Stimulated activated CD4-positive, alpha-beta T cell treated with anti-CD3 and anti-CD28 coated beads, Interleukin-1b, Interleukin-23, amount 100 ng/mL, for 1 hour (primary cell): ENCODE measurements at places on chromosomes 12 and 14.

- DNase-seq: no peak
Observed at GRCh38 chr14:57573173-57573572, 79.5 kb upstream of the CCDC198 start.

DNA sequence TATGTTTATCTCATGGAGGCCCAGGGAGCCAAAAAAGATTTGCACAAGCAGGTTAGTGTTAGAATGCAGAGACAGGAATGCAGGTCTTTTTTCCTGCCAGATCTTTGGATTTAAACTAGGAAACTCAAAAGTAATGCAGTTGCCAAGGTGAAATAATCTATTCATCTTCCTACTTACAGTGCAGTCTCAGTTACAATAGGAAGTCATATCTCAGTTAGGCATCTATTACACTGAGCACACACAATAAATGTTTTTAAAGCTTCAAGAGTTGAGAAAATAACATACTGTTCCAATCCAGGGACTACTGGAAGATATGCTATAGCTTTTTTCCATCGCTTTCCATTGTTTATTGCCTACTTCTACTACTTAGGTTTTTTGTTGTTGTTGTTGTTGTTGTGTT is 279.3 kb upstream of the E2F7 start:
- DNase-seq: no peak

- DNase-seq: no peak
Observed at GRCh38 chr14:54348923-54349620, 47.7 kb upstream of the CDKN3 start.

- DNase-seq: no peak
Observed at GRCh38 chr12:51911307-51911706, 4.0 kb downstream of the ACVRL1 start.

DNA sequence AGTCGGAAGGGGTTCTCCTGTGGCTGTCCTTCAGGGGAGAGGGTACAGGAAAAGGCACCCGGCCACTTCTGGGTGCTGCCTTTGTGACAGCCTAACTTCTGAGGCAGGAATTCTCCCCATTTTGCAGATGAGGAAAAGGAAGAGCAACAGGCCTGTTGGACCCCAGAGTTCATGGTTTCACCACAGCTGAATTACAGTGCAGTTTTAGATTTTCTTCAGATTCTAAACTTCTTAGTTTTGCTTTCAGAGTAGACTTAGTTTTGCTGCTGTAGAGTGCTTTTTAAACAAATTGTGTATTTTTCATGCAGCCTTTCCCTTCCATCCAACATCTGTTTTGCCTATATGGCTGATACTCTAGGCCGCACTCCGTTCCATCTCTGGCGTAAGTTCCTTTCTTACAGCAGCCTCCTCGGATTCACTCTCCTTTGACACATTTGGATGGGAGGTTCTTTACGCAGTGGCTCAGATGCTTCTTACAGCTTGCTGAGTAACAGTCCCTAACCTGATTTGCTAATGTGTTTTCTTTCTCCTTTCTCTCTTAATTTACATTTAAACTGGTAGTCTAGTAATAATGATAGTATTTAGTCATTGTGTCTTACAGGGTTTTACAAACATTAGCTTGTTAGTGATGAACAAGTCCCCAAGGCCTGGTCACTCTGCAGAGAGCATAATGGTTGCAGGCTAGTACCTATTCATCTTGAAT is 7.8 kb downstream of the TRAF3 start:
- no peak for DNase-seq

DNA sequence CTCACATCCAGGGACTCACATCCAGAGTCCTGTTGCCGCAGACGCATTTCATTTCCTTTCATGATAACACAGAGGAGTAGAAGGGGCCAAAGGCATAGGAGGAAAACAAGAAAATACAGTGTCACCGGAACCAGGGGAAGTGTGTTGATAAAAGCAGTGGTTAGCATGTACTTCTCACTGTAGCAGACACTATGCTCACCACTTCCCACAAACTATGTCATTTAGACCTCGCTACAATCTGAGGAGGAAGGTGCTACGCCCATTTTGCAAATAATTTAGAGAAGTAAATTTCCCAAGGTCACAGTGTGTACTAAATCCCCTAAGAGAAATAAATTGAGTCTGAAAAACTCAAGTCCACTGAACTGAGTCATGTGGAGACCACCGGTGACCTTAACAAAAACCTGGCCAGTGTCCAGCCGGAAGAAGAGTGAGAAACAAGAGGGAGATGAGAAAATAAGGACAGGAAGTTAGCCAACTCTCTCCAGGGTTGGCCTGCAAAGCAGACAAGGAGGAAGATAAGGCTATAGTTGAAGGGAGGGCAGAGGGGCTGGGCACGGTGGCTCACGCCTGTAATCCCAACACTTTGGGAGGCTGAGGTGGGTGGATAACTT is 25.8 kb upstream of the TMCC3 start:
- DNase-seq: no peak

DNA sequence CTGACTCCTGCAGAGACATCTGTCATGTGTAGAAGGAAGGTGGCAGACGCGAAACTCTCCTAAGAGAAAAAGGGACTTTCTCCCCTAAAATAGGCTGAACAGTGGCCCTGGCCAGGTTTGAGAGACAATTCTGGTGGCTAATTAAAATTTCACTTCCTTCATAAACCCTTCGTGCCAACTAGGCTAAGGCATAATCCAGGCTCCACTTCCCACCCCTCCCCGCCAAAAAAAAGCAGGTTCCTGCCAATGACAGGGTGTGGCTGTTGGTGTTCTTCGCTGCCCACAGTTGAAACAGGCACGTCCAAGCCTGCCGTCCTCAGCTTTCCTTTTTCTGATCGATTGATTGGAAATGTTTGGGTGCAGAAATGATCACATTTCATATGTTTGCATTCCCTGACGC is 144.6 kb downstream of the GCH1 start:
- no peak for DNase-seq

DNA sequence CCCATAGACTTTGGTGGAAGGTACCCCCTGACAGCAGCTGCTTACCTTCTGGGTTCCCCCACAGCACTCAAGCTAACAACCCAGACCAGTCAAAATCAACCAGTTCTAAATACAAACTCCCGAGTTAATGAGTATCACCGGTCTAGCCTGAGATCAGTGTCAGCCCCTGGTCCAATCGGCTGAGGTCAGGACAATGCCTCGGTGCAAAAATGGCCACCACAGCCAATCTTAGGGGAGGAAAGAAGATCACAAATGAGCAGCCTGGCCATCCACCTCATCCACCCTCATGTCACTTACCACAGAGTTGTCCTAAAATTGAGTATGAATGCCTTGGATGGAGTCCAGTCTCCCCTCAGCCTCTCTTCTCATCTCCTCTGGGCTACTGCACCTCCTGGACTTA is 128.5 kb downstream of the PHETA1 start:
- no peak for DNase-seq

- no peak for DNase-seq
Observed at GRCh38 chr14:84208451-84208850, 1321.5 kb upstream of the FLRT2 start.

- DNase-seq: no peak
Observed at GRCh38 chr14:68584786-68585185, 208.1 kb downstream of the ZFP36L1 start.

- DNase-seq: no peak
Observed at GRCh38 chr14:53108292-53109104, 44.6 kb downstream of the DDHD1 start.

DNA sequence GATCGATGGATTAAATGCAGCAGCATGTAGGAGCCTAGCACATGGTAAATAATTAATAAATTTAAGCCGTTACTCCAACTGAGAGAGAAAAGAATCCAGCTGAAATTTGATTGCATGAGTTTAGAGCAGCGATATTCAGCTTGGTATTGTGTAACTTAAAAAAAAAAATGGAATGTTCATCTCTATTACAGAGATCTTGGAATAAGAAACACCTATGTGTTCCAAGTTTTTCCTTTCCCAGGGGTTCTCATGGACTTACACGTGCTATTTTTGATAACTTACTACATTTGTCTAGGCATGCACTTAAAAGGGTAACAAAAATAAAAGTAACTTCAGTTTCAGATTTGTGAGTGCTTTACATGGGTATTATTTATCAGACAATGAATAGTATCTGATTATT is 122.8 kb downstream of the RASSF9 start:
- no peak for DNase-seq

GRCh38 chr14:76644855-76645518 is 116.3 kb upstream of the VASH1 start:
- no peak for DNase-seq

- no peak for DNase-seq
Observed at GRCh38 chr14:53310412-53310811, 157.3 kb upstream of the DDHD1 start.

DNA sequence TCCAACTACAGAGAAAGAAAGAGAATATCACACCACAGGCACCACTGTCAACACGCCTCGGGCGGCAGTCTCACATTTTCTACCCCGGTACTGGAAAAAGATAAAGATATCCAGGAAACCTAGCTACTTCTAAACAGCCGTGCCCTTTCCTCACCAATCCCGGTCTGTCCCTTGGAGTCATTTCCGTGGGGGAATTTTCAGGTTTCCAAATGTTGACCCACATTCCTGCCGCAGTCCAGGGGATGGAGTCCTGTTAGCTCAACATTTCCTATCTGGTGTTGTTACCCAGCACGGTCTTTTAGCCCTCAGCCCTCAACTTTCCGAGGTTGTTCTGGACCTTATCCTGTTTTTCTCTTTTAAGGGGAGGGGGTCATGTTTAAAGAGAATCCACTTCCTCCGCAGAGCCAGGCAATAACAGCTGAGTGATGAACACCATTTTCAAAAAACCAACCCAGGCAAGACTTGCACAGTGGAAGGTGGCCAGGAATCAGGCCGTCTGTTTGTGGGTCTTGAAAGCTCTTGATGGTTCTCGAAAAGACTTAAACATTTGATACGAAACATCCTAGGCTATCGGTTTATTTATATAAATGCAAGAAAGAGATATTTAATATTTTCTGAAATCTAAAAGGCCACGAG is 4.6 kb downstream of the SSH1 start:
- no peak for DNase-seq

DNA sequence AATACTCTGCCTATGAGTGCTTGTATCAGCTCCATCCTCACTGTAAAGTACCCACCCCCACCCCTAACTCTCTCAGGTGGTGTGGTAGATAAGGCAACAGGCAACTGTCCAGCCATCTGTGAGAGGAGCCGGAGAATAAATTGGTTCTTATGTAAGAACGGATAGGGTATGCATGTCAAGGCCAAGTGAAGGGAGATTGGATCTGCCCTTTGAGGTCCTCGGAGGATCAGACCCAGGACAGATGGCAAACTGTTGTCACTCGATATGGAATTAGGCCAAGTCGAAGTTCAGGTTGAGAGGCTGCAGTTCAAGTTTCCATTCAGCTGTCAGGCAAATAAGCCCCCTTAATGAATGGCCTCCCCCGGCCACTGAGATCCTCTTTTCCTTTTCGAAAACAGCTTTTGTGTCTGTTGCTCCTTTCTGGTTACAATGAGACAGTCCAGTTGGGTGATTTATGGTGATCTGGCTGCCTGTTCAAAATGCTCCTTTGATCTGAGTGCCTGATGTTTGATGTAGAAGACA is 120.3 kb downstream of the VRK1 start:
- DNase-seq: no peak

- no peak for DNase-seq
Observed at GRCh38 chr14:29858299-29858698, 69.3 kb downstream of the PRKD1 start.

DNA sequence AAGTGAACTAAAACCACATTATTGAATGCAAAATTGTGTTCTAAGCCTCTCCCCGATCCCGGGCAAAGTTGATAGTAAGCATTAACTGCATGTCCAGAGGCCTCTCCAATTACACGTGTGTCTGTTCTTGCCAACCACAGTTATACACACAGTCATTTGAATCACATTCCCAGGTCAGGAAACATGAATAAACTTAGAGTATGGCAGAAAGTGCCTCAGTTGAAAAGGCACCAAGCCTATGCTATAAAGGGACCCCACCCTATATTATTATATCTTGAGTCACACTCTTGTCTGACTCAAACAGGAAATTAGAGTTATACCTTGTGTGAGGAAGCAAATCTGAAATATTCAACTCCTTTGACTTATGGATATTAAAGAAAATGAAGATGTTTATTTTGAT is 128.3 kb upstream of the STXBP6 start:
- DNase-seq: no peak

DNA sequence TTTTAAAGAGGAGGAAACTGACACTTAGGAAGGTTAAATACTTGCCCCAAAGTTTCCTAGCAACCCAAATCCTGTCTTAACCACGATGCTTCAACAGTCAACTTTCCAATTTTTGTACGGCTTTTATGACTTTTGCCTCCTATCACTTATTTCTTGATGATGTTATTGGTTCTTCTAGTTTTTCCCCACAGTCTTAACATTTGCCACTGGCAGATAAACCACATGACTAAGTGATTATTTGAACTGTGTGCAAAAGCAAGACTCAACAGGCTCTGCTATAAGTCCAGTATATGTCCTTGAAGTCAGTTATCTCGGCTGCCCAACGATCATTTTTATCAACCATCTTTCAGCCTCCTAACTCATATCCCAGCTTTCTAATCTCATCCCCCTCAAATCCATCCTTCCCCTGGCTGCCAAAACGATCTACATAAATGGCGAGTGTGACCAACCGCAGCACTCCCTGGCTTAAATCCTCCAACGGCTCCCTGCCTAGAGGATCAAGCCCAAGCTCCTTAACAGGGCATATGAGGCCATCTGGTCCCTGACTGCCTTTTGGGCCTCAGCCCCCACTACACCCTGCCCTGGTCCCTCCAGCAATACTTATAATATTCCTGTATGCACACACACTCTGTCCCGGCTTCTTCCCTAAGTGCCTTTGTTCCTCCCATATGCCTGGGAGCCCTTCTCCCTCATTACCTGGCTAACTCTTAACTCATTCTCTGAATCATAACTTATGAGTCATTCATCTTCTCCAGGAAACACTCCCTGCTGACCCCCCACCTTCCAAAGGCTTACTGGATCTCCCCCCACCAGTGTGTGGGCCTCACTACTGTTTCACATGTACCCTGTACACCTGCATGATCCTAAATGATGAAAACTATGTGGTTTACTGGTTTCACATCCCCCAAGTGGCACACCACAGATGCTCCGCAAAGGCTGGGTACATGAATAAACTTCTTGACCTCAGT is 8.8 kb downstream of the VPS37B start:
- no peak for DNase-seq

GRCh38 chr14:101851183-101851582 is 89.7 kb downstream of the PPP2R5C start:
- DNase-seq: no peak

DNA sequence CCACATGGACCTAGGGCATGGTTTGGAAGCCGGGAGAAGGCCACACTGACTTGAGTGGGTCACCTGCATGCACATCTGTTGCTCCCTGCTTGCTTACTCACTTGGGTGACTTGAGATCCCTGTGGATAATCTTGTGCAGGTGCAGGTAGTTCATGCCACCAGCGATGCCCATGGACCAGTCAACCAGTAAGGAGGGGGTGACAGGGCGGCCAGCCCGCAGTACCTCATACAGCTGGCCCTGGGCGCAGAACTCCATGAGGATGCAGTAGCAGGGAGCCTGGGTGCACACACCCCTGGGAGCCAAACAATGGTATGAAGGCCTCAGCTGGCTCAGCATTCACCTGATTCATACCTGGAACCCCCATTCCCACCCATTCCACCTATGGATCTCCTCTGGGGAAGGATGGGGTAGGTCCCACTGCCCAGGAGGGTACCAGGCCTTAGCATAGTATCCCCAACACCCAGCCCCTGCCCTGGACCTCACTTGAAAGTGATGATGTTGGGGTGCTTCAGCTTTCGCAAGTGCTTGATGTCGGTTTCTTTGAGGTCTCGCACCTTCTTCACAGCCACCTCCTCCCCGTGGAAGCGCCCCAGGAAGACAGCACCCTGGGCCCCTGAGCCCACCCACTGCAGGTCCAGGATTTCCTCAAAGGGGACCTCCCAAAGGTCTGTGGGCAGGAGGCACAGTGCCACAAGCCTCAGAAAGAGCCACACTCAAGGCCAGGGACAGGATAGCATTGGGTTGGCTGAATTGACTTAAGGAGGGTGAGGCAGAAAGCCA is 13.1 kb downstream of the MAP3K12 start:
- no peak for DNase-seq
